ENCODE measurements at places on chromosomes 2 and 18.

DNA sequence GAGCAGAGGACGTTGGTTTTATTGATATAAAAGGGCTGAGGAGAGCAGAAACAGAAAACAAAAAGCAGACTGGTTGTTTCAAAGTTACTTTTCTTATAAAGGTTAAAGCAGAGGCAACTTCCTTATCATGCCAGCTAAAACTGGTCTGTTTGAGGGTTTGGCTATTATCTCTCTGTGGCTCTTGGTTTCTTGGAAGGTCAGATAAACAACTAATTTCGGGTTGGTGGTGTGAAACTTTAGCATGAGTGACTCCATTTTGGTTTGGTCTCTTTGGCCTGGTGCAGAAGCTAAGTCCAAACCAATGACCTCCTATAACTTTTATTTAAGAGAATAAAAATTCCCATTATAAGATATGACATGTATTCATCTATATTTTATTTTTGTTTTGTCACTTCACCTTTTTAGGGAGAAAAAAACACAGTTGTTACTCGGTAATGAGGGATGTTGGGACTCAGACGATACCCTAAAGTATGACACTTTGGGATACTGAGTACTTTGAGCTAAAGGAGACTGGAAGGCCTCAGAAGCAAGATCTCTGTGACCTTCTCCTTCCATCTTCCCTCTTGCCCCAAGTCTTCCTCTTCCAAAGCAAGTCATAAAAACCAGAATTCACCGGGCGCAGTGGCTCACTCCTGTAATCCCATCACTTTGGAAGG, 23.3 kb downstream of the TNFAIP6 start:
- no peak for DNase-seq

DNA sequence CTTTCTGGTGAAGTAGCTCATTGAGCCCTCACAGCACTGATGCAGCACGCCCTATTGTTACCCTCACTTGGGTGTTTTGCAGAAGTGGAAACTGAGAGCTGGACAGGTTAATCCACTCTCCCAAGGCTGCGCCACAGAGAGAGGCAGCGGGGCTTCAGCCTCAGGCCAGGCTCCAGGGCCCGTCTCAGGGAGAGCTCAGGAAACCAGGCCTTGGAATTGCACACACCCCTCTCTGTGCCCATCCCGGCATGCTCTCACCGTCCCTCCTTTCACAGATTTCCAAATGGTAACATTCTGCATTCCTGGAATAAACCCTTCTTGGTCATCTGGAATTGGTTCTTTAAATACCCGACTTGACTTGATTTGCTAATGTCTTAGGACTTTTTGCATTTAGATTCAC, 51.5 kb downstream of the TWIST2 start:
- DNase-seq, result no peak

- no peak for DNase-seq
Observed at GRCh38 chr18:39326772-39327171, 1761.2 kb upstream of the CELF4 start.

DNA sequence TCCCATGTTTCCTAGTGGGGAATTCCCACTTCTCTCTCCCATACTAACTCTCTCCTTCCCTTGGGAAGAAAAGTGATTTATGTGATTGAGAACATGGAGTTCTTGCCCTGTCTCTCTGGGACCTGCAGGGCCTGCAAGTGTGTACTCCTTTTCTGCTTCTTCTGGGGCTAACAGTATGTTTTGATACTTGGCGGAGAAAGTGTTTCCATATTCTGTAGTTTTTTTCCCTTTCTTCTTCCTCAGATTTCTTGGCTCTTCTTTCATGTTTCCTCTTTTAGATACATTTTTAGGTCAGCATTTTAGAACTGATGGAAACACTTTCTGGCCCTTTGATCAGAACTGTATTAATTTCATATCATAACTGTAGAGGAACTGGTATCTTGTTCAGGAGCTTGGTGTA, 352.2 kb downstream of the DLGAP1 start:
- DNase-seq, result no peak

DNA sequence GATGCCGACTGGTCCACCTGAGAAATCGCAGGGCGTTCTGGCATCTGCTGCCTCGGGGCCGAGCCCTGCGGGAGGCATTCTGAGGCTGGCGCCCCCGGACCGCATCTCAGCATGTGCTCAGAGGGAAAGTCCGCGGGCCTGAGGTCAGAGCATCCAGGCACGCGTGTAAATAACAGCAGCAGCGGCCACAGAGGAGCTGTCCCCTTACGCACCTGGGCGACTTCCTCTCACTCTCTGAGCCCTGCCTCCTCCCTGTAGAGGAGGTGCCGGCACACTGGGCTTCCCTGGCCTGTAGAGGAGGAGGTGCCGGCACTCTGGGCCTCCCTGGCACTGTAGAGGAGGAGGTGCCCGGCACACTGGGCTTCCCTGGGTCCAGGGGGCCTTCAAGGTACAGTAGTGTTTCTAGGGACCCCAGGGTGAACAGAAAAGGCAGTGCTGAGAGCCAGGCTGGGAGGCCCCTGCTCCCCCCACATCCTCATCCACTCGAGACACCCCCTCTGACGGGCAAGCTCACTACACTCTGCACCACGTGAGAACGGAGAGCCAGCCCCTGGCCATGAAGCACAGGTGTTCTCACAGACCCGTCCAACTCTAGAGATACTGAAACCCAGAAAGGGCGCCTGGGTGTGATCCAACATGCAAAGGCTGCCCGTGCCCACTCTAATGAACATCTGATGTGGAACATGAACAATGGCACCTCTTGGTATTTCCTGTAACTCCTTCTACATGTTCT, 263.5 kb downstream of the HDAC4 start:
- no peak for DNase-seq

DNA sequence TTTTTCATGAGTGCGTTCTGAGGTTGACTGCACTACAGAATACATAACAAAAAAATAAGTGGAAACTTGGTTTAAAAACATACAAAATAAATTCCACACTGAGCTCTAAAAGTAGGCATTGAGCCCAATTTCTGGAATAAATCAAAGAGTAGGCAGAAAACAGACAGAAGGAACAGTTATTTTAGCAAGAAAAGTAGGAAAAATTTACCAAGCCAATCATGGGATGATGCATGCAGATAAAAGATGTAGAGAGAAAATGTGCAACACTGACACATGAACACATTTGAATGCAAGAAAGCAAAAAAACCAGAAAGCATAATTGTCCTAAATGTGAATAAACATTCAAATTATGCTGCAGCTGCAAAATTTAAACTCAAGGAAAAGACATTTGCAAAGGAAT, 308.3 kb downstream of the DLGAP1 start:
- no peak for DNase-seq

- DNase-seq, result no peak
Observed at GRCh38 chr18:36786686-36787085, 42.1 kb downstream of the TPGS2 start.

DNA sequence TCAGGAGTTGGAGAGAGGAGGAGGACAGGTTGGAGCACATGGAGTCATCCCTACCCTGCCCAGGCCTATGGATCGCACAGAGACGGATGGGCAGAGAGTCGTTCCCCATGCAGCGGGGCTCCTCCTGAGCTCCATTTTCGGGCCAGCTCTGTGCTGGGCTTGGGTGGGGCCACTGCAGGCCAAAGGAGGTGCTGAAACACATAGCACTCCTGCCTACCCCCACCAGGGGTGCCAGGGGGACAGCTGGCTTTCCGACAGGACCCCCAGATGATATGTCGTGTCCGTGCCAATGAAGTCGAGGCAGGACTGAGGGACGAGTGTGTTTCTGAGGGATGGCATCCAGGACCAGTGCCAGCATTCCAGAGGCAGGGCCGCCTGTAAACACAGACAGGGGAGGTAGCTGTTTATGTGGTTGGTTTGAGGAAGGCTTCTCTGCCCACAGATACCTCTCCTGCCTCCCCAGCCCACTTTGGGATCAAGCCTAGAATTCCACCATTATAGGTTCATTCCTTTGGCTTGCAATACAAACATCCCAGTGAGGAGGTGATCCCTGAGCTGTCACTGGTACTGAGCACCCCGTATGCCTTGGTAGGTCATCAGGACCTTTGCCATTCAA, 116.6 kb downstream of the GLI2 start:
- DNase-seq, result no peak

DNA sequence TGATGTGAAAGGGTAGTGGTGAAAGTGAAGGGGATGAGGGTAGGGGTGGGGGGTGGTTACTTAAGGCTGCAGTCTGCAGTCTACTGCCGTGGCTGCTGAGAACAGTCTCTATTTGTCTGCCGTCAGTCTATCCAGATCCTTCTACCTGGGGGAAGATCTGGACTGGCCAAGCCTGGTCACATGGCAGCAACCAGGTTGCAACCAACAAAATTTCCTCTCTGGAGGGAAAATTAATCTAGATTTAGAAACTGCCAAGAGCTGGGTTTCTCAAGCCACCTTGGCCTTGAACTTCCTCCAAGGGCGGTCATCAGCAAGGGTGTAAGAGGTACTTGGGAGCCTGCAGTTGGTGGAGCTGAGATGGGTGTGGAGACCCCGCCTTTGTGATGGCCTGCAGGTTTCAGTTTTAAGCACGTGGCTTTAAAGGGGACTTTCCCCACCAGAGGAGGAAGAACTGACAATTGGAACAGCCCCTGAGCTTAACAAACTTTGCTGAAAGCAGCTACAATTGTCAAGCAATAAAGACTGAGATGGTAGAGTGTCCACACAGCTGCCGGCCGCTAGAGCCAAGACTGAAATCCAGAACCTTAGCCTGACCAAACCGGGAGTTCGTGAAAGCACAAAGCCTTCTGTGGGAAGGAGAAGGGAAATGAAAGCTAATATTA, 31.4 kb upstream of the KCMF1 start:
- peak; percentile 84 for DNase-seq

DNA sequence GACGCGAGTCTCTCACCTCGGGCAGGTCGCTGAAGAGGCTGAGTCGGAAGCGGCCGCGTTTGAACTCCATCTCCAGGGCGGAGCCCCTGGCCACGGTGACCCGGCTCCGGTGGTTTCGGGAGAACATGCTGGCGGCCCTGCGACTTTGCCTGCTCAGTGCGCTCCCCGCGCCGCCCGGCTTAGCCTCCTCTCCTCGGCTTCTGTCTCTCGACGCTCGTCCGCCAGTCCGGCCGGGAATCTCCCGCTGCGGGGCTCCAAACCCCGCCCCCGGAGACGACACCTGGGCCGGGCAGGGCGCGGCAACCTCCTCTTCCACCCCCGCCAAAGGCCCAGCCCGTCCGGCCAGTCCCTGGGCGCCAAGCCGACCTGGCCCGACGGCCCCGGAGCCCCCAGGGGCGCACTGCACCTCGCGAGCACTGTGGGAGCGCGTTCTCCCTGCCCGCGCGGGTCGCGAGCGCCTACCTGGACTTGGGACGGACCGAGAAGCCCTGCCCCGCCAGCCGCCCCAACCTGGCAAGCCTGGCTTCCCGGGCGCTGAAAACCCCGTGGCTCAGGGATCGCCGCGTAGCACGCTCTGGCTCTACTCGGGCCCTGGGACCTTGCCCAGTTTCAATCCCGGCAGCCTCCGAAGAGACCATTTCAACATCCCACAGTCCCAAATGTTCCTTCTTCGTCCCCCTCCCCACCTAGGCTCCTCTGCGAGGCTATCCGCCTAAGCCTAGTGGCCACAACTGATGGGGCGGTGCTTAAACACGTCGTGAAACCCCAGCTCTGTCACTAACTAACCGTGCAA, at the start of gene RTKN:
RTKN (minus strand) TSS at position 248 of the 793 bp plus-strand sequence; CDS start at position 127, 121 bp downstream.
- peak; percentile 52 for DNase-seq

- DNase-seq, result no peak
Observed at GRCh38 chr2:216583147-216583546, 50.1 kb upstream of the IGFBP2 start.

- DNase-seq, result no peak
Observed at GRCh38 chr2:179853108-179853507, 8.3 kb downstream of the ZNF385B start.

GRCh38 chr18:37484983-37485834, 80.4 kb downstream of the CELF4 start:
- DNase-seq, result no peak

DNA sequence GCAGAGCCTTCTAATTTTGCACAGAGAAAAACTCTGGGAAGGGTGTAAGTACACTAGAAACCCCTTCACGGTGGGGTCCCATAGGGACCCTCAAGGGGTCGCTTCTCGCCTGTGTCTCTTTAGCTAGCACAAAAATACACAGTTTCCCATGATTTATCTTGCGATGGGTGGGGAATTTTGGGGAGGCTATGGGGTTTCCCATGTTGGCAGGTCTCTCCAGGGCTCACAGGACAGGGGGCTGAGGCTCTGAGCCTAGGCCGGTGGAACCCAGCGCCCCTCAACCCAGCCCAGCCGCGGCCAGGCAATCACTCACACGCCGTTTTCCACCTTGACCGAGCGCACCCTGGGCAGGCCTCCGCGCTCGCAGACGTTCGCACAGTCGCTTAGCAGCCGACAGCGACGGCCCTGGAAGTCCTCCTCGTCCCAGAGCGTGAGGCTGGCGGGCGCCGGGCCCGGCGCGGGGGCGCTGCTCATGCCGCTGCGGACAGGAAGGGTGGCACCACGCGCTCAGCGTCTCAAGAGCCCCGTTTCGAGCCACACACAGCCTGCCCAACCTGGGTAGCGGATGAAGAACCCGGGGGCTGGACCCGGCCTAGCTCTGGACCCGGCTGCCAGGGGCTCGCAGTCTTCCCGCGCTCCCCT, 398 bp downstream of the CRYBA2 start:
- no peak for DNase-seq

- no peak for DNase-seq
Observed at GRCh38 chr2:183543731-183544130, 419.5 kb downstream of the NUP35 start.

GRCh38 chr2:17644997-17645720, 104.7 kb downstream of the VSNL1 start:
- DNase-seq, result no peak

- no peak for DNase-seq
Observed at GRCh38 chr2:201185863-201186262, 2.9 kb downstream of the CASP10 start.

GRCh38 chr2:238473014-238473413, 46.3 kb downstream of the ASB1 start:
- DNase-seq, result no peak

DNA sequence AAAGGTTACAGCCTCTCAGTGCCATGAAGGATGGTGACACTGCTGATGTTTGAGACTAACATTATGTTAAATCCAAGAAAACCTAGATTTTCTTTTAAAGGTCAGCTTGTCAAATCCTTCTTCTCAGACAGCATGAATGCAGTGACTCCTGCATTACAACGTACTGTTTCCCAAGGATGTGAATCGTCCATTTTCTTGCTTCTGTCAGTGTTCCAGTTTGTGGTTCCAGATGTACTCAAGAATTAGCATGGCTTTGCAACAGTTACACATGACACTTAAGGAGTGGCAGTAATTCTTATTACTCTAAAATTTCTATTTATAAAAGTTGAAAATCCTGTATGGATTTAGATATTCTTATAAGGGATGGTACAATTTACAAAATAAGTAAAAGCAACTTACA, 1.5 kb upstream of the TTC39C start:
- DNase-seq, result no peak

DNA sequence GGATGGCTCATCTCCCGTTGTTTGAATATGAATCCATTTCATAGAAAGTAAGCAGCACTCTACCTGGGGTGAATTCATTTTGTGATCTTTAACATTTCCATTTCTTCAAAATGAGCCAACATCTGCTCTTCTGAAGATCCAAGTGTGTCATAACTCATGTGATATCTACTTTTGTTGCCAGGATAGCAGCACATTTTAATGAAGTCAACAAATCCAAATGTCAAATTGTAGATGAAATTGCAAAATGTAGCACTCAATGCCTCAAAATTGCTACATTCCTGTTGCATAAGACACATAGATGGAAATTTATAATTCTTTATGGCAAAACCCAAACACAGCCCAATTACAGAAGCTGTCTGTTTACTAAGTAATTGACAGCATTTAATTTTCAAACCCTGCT, 360.7 kb downstream of the TMX3 start:
- DNase-seq, result no peak
